ENCODE measurements at places on chromosomes 2 and 18.

DNA sequence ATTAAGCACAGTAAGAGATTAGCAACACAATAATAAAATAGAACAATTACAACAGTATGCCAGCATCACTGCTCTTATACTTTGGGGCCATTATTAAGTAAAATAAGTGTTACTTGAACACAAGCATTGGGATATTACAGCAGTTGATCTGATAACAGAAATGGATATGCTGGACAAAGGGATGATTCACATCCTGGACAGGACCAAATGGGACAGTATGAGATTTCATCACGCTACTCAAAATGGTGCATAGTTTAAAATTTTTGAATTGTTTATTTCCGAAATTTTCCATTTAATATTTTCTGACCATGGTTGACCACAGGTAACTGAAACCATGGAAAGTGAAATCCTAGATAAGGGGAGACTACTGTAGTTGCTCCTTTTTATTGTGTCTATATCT is 138.2 kb downstream of the UBR3 start:
- no peak for DNase-seq

DNA sequence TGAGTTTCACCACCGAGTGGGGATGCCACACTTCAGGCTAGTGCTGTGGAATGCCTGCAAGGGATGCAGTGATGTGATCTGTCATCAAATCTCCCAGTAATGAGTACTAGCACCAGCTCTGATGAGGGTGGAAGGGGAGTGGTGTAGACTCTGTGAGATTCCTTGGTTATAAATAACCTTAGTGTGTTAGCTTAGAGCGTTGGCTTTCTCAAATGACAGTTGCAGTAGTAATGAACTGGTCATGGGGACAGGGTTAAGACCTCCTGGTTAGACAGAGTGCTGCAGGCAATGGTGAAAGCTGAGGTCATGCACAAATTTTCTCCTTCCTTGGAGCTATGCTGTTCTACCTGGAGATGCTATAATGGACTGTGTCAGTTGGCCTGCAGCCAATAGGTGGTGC is 1063.4 kb upstream of the CRIM1 start:
- no peak for DNase-seq

DNA sequence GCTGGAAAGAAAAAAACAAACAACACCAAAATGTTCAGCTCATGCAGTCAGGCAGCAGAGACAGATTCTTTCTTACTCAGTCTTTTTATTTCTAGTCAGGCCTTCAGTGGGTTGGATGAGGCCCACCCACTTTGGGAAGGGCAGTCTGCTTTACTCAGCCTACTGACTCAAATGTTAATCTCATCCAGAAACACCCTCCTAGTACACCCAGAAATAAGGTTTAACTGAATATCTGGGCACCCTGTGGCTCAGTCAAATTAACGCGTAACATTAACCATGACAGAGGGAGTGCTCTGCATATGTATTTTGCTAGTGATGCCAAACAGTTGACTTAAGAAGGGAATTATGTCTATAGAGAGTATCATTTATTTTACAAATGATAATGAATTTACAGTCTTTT is 401.6 kb downstream of the PARD3B start:
- no peak for DNase-seq

DNA sequence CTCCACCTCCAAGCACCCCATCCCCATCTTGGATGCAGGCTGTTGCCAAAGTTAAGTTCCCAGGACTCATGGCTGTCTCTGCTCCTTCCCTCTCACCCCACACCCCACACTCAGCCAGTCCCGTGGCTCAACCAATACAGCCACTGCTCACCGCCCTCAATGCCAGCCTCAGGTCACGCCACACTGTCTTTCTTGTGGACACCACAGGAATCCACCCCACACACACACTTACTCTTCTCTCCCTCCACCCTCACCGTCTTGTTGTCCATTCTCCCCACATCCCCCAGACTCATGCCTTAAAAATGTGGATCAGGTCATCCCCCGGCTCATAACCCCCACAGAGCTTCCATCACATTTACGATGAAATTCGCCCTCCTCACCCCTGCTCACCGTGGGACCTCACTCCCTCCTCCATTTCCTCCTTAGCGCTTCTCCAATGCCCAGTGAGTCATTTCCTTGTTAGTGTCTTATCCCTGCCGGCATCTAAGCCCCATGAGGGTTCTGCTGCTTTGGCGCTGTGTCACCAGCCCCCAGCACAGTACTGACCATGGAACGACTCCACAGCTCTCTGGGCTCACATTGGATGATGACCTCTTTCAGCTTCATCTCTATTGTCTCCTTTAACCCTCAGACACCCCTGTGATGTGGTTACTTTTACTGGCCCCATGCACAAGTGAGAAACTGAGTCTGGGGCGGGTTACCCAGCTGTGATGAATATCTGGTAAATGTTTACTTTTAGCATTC is 13.8 kb downstream of the MLPH start:
- no peak for DNase-seq

DNA sequence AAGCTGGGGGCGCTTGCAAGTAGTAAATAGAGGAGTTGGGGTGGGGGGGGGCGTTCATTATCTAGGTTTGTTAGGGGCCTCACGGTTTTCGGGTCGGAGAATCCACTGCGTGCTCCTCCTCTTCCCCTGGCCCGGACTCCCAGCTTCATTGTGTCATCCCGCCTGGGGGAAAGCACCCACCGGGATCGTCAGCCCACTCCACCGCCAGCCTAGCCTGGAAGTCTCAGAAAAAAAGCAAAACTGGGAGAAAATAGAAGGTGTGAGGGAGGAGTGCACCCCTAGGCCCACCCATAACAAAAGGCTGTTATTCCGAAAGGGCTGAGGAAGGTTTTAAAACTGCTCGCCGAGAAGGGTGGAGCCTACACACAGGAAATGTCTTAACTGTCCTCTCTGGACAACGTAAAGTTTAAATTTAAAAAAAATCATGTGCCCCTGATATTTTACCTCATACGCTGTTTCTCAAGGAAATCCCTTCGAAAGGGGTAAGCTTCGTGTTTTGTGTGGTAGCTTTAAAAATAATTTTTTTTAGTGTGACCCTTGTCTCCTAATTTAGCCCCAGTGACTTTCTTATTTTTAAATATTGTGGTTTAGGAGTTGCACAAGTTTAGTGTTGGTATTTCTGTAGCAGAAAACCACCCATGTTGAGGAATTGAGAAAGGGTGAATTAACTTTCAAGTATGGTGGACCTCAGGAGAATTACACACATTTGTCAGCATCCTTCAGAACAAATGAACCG is 104.2 kb downstream of the SPTBN1 start:
- no peak for DNase-seq

DNA sequence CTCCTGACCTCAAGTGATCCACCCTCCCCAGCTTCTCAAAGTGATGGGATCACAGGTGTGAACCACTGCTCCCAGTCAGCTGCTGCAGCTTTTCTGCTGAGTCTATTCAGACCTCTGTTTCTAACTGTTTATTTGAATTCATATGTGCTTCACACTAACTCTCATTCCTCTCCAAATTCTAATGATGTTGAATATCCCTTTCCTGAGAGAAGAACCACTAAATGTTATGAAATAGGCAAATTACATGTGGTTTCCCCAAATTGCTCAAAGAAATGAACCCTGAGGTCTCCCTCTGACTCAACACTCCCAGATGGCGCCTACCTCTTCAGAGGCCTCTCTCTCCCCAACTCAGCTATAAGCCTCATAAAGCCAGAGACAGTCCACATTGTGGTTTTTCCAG is 98.6 kb downstream of the IRS1 start:
- DNase-seq: no peak

- no peak for DNase-seq
Measured at GRCh38 chr2:127194447-127194846, 25.7 kb downstream of the CYP27C1 start.

DNA sequence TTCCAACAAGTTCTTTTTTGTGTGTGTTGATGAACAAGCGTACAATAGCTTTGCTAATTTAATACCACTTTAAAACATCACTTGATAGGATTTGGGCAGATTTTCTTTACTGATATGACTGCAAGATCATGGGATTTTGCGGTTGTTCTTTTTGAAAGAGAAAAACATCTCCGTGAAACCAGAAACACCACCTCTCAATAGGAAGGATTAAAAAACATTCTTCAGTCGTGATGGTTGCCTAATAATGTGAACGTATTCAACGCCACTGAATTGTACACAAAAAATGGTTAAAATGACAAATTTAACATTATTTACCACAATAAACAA is 19.3 kb downstream of the RBMS1 start:
- DNase-seq: no peak

GRCh38 chr2:173282795-173283545 is 71.7 kb upstream of the CDCA7 start:
- no peak for DNase-seq

DNA sequence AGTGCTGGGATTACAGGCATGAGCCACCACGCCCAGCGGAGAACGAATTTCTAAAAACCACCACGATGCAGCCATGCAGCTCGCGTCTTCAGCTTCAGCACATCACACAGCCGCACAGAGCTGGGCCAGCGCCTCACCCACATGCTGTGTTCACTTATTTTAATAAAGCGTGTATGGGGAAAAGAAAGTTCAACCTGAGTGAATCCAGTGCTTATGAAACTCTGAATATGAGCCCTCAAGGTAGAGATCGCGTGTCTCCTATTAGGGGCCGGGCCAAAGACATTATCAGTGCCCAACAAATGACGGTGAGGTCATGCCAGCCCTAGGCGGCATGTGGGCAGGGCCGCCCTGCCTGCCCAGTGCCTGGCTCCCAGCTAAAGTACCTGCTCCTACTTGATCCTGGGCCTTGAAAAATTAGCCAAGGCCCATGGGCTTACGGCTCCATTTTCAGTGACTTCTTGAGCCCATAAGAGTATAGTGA is 44.3 kb downstream of the SPRED2 start:
- no peak for DNase-seq

GRCh38 chr2:231222318-231223000 is 24.0 kb downstream of the ARMC9 start:
- DNase-seq: no peak
